ENCODE measurements at places on chromosomes 12 and 14.

GRCh38 chr12:91877456-91878235 lies 268.0 kb downstream of the BTG1 start:
- DNase-seq: no peak

GRCh38 chr12:98948343-98948949 lies 303.4 kb downstream of the APAF1 start:
- DNase-seq: no peak

DNA sequence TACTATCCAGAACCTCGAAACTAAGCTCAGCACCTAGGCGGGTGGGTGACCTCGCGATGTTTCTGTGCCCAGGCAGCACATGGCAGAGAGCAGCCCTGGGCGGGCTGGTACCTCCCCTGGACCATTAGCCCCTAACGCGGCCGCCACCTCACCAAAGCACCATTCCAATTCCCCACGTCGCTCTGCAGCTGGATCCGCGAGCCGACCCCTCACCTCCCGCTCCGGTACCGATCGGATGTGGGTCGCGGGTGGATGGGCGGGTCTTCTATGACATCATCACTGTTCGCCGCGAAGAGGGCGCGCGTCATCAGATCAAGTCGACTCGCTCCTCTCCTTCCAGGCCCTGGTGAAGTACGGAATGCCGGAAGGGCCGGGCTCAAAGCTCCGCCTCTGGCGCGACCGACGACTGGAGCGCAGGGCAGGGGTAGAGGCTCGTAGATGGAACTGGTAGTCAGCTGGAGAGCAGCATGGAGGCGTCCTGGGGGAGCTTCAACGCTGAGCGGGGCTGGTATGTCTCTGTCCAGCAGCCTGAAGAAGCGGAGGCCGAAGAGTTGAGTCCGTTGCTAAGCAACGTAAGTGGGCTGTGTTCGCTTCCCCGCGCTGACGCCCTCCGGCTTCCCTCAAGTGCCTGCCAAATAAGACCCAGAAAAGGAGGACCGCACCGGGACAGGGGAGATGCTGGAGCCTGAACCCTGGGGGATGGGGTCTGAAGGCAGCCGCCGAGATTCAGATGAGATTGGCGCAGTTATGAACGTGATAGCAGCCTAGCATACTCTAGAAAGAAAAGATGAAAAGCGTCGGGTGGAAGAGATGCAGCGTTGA lies at the start of the genes SLC38A6 and TRMT5:
TSS of gene SLC38A6 (plus strand) at position 435 of the 822 bp plus-strand sequence. CDS start at position 468, 33 bp downstream.
TSS of gene TRMT5 (minus strand) at position 269 of the 822 bp plus-strand sequence. CDS start at position 163, 106 bp downstream.
- DNase-seq: peak; percentile 89

DNA sequence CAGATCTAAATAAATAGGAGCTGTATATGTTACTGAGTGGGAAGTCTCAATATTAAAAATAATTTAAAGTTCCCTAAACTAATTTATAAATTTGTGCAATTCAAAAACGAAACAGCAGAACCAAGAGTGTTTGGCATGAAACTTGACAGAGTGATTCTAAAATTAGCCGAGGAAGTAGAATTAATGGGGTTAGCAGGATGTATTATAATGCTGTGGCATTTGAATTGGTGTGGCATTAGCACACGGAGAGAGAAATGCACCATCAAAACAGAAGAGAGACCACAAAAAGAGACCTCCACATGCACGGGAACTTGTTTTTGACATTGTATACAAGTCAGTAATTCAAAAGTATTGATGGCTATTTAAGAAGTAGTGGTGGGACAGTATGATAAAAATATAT lies 366.0 kb upstream of the RGS6 start:
- DNase-seq: peak; percentile 47

- no peak for DNase-seq
Measured at GRCh38 chr12:49885118-49885517, 18.6 kb downstream of the FAIM2 start.

DNA sequence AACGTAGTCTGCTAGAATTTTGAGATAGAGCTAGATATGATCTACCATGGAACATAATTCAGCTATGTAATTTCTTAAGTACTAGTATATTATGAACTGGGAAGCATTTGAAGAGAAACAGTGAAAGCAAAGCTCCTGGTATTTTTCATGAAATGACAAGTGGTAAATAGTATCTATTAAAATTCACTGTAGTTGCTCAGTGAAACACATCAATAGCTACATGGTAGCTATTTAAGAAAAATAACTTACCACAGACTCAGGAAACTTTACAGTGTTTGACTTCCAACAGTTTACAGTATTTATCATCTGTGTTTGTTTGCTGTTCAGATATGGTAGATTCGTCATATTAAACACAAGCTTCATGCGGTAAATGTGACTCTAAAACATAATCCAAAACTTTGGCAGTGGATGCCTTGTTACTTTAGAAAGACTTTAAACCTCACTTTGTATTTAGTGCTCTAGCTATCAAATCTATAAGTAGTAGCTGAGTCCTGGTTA lies 25.2 kb downstream of the WNK1 start:
- DNase-seq: no peak

- DNase-seq: no peak
Measured at GRCh38 chr12:91493308-91493707, 310.7 kb upstream of the DCN start.

Data from germinal center (tissue), 1 donor.